ENCODE measurements at places on chromosomes 1 and 21.
A peak's percentile ranks its signal among the peaks of the same experiment; 100 is the strongest.

DNA sequence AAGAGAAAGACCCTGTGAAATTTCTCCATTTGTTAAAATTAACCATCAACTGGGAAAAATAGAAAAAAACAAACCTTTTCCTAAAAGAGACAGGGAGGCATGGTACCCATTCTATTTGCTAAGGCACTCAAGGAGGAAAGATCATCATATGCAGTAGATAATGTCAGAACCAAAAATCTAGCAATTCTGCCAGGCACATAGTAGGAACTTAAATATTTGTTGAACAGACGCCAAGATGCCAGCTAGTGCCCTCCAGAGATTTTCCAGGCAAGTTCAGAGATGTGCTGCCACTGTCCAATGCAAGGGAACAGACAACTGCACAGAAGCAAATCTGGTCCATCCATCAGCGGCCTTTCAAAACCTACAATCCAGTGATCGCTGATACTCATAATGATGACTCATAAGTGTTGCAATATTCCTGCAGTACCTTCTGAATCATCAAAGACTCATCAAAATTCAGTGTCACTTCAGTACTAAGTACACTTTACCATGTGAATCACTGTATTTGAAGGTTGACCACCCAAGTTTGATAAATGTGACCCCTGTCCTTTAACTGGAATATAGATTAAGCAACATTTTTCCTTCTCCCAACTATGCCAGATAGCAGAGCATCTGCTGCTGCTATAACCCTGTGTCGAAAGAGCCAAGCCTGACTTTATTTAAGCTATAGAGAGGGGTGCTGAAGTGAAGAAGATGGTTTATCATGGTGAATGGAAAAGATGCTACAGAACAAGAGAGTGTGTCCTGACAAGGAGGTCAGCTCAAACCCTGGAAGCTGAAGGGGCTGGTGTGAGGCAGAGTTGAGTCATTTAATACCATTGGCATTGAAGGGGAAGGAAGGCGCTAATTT is 99.1 kb downstream of the MT1HL1 start:
- no peak for DNase-seq

GRCh38 chr1:154943649-154944400 is 7.3 kb upstream of the PMVK start:
- no peak for DNase-seq

- no peak for DNase-seq
These were observed 69.5 kb downstream of the UBE2T start for GRCh38 chr1:202272103-202272845.

GRCh38 chr1:155321639-155322503 is 1.2 kb downstream of the RUSC1 start:
- DNase-seq: no peak

- DNase-seq: no peak
These were observed 102.5 kb upstream of the L1TD1 start for GRCh38 chr1:62092110-62092509.

DNA sequence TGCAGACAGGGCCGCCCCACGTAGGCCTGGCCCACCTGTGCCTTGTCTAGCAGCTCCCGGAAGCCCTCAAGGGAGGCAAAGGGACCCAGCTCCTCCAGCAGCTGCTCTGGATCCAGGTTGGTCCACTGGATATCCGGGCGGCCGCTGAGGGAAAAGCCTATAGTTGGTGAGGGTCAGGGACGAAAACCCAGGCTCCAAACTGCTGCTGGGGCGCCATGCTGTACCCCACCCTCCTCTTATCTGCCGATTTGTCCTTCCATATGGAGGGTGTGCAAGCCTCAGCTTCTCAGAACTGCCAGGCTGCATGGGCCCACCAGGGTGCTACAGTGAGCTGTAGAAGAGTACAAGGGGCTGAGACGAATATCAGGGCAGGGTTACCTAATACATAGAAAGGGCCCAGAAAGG is 12.2 kb downstream of the PTCH2 start:
- no peak for DNase-seq

DNA sequence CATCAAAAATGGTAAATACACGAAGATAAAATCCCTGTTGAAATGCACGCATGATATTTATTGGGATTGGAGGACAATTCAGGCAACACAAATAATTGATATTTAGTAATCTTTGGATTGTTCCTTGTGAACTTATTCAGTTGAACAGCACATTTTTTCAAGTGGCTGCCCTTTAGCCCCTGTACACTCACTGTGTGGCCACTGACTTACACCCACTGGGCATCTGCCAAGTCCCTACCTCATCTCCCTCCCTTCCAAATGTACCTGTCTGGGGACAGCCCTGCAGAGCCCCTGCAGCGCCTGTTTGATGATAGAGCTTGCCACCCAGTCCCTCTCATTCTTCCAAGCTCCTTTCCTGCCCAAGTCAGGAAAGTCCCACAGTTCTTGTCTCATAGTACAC is 154.3 kb downstream of the GLUL start:
- no peak for DNase-seq

DNA sequence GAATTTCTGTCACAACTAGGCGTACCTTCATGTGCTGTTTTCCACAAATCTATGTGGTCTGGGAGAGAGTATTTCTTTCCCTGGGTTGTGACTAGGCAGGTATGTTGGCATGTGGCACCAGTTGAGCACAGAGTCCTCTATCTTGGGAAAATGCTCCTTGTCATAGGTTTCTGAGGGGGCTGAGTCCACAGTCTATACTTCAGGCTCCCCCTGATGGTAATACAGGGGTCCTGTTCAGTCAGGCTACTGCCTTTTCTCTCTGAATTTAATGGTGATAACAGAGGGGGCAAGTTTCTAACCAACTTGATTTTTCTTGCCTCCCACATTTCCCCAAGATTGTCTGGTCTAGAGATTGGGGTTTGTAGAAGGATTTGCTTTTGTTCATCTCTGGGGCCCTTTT is 35.8 kb downstream of the VANGL1 start:
- DNase-seq: no peak

GRCh38 chr1:3852091-3852490 is 4.9 kb downstream of the CEP104 start:
- DNase-seq: no peak

DNA sequence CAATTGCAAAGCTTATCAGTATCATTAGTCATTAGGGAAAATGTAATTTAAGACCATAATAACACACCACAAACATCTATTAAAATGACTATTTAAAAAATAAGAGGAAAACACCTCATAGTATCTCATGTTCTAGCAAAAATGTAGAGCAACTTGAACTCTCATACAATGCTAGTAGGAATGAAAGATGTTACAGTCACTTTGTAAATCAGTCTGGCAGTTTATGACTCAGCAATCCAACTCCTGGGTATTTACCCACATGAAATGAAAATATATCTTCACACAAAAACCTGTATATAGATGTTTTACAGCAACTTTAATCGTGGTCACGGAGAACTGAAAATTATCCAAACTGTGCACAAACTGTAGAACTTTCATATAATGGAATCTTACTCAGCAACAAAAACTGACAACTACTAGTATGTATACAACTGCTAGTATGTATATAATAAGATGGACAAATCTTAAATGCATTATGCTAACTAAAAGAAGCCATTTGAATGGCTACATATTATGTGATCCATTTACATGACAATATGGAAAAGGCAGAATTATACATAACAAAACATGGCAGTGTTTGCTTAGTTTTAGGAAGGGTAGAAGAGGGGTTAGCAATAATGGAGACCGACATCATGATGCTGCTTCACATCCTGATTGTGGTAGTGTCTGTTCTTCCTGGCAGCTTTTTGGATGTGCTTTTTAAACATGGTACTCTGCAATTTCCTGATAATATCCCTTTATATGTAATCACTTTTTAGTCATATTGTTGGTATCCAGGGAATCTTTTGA is 267.0 kb downstream of the KCTD3 start:
- DNase-seq: no peak

DNA sequence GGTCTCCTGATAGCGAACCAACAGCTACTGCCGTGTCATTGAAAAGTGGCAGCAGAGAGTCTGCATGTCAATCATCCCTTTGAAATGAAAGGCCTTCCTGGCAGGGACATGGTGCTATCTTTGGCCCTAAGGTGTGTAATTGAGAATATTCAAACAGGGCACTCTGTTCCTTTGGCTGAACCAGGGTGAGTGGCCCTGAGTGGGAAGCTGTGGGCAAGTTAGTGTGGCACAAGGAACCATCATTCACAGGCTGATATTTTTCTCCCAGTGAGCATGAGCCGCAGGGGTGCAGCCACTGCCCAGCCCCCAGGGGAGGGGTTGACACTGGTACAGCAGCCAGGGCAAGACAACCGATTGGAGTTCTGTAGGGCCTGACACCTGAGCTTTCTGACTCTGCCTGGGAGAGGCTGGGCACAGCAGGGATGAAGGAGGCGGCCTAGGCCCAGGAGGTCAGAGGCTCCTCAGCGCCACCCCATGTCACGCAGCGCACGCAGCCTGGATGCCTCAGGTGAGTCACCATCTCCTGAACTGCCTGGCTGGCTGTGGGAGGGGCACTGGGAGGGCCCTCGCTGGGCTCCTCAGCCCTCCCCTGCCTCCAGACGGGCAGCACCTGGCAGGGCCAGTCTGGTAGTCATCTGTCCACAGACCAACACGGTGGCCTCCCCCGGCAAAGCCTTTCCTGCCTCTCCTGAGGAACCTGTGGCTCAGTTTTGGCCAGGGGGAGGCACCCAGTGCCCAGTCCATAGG is 13.2 kb downstream of the QSOX1 start:
- DNase-seq: no peak

- peak; percentile 41 for DNase-seq
These were observed 57.4 kb downstream of the ARID4B start for GRCh38 chr1:235270625-235271024.

DNA sequence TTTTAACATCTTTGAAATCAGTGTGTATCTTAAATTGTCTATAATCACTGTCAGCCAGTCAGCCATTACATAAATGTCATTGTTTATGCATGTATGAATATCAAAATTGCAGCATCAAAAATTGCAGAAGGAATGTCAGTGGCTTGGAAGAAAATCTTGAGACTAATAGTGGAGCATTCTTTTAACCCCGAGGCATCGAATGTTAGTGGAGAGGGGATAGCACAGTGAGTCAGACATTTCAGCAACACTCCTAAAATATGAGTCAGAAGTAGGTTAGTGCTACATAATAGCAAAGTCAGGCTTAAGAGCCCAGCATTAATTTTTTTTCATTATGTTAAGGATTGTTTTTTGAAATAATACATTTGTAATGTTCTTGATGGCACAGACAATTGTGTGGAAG is 45.5 kb downstream of the SNRPE start:
- no peak for DNase-seq

GRCh38 chr1:98205291-98206017 is 284.6 kb upstream of the DPYD start:
- DNase-seq: no peak

- no peak for DNase-seq
These were observed 224.0 kb downstream of the PTBP2 start for GRCh38 chr1:96945509-96946084.

DNA sequence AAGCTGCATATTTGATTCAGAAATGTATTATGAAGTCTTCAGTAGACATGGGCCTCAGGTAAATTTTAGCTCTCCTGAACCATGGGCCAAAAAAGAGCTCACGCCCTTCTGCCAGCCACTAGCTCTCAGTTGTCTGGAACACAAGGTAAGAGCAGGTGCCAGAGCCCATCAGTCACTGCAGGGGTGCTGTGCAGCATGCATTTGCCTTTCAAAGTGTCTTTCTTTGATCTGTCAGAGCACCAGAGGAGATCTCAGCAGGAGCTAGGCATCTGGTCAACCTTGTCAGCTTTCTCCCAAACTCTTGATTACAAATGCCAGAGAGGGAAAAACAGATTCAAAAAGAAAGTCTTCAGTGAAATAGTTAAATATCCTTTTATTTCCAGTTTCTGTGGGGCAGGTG is 332.3 kb downstream of the COL11A1 start:
- DNase-seq: no peak

GRCh38 chr1:43177691-43178090 is 5.6 kb downstream of the CFAP57 start:
- DNase-seq: no peak

DNA sequence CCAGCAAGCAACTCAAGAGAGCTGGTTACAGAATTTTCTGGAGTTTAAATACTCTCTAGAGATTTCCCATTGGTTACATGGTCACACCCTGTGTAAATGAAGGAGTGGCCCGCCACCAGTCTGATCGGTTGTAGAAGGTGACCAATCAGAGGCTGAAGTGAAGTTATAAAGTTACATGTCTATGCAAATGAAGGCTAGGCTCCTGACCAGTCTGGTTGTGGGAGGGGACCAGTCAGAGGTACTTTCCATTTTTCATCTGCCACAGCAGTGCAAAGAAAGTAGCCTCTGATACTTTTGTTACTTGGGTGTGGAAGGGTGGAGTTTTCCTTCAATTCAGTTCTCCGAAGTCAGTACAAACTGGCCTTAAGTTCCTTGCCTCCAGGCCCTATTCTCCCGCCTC is 273.7 kb downstream of the BARHL2 start:
- no peak for DNase-seq

DNA sequence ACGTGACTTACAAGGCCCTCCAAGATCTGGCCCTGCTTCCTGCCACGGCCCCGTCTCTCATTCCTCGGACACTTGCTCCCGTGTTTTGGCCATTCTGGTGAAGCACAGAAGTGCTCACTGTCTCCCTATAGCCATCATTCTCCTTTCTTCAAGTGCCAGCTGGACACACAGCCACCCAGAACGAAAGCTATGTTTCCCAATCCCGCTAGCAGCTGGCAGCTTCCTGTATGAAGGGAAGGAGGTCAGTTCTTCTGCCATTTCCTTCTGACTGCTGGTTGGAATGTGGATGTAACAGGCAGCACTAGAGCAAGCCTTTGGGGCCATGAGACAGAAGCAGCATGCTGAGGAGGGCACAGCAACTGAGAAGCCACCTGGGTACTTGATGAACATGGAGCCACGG is 82.8 kb downstream of the TGFBR3 start:
- DNase-seq: no peak

GRCh38 chr1:81584398-81584797 is 216.3 kb upstream of the ADGRL2 start:
- no peak for DNase-seq

DNA sequence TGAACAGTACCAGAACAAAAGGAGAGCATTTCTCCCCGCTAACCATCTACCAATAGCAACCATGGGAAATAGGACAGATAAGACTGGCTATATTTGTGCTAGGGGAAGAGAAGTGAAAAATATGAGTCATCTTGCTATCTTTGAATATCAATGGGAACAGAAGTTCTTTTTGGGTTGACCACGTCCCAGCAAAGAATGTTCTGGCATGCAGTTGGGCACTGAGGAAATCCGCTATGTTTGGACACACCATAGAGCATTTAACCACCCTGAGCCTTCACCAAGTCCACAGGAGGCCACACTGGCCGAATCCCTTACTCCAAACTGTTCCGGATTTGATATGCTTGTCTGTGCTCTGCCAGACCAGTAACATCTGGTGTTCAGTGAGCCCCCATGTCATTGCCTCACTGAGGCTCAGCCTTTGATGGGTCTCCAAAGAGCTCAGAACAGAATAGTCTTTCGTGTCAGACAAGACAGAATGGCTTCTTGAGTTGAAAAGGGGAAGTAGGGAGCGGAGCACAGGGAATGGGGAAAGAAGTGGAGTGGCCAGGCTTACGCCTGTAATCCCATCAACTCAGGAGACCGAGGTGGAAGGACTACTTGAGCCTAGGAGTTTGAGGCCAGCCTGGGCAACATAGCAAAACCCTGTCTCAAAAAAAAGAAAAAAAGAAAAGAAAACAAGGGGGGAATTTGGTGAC is 81.4 kb downstream of the SMYD2 start:
- no peak for DNase-seq
